Stromal cell of bone marrow (primary cell): ENCODE measurements at places on chromosomes 6 and 20.
A peak's percentile ranks its signal among the peaks of the same experiment; 100 is the strongest.

DNA sequence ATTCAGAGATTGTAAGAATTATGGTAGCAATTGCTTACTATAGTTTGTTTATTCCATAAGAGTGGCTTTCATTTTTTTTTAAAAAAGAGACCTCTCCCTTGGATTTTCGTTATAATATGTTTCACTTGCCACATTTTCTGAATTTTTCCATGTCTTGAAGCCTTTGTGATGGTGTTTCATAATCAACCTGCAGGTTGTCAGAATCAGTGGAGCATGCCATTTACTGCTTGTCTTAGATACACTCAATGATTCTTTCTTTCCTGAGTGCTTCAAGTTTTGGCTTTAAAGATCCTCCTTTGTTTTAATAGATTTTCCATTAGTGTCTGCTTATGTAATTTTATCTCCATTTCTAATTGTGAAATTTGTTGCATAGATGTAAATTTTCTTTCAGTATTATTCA, 31.2 kb downstream of the KCNQ5 start:
- DNase-seq: no peak

DNA sequence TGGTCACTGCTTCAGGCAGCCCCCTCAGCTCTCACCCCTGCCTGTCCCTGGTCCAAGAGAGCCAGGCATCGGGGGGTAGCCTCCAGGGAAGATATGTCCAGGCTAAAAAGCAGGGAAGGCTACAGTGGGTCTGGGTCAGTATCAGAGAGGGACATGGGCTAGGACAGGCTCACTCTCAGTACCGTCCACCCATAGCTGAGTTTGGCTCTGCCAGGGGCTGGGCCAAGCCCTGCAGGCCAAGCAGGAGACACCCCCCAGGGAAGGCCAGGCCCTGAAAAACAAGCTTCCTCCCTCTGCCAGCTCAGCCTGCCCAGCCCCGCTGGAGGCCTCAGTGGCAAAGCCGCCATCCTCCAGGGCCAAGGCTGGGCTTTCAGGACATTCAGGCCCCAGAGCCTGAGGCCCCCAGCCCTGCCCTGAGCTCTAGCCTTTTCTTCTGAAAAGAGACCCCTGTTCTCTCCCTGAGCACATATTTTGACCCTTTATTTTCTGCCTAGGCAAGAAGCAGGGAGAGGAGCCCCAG, 28.6 kb upstream of the TGM2 start:
- DNase-seq: no peak

DNA sequence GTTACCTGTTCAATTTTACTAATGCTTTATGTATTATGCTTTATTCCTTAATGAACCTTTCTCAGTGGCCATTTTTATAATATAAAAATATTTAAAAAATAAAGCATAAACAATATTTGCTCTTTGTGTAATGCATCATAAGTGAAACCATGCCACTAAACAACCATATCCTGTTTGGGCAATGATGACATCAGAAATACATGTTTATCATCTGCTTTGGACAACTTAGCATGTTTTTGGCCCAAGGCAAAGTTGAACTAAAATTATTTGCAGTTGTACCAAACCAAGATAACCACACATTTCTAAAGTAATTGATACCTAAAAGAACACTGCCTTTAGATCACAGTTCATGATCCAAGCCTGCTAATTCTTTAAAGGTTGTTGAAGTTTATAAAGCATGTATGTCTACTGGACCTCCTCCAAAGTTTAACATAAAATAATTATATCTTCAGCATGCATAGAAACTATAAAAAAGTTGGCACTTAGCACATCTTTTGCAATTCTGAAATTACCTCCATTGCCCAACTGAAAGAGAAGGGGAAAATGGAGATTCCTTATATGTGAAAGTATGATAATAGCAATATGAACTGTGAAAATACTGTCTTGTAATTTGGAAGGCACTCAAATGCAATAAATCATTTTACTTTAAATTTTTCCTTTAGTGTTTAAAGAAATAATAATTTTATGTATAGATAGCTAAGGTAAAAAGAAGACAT, 325.6 kb upstream of the RUNX2 start:
- DNase-seq: no peak

- DNase-seq: no peak
These were observed 15.5 kb downstream of the RTF2 start for GRCh38 chr20:56483970-56484369.

GRCh38 chr6:10528158-10528981, 7.2 kb downstream of the GCNT2 start:
- DNase-seq: no peak

DNA sequence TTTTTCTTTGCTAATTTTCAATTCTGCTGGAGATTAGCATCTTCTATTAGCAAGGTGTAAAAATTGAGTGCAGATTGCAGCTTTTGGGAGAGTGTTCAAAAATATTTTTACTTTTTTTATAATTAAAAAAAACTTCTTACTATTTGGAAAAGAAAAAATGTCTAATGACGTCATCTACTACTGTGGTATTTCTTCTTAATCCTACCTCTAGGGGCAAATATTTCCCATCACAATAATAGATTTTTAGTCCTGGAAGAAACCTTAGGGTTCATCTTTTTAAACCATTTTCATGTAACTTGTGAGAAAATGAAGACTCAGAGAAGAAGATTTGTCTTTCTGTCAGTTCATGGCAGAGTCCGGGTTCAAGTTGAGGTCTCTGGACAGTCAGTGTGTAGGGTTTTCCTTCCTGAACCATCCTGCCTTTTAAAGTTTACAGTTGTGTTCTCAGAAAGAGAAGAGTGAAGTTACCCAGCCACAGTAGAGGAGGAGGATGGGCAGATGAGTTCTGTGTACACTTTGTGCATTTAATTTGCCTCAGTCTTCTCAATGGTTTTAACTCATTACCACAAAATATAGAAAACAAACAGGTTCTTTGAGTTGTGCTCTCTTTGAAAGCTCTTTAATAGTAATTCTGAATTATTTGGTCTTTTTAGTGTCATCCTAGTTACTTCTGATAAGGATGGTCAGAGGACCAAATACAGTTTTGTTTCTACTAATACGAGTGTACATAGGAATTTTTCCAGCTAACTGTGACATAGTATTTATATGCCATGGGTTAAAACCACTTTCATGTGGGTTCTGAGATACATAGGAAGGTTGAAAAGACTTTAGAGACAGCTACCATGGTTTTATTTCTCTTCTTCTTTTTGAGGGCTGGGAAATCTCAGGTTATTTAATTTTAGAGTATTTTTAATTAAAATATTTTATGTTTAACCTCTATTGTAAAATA, 184.7 kb downstream of the CDKAL1 start:
- DNase-seq: no peak

DNA sequence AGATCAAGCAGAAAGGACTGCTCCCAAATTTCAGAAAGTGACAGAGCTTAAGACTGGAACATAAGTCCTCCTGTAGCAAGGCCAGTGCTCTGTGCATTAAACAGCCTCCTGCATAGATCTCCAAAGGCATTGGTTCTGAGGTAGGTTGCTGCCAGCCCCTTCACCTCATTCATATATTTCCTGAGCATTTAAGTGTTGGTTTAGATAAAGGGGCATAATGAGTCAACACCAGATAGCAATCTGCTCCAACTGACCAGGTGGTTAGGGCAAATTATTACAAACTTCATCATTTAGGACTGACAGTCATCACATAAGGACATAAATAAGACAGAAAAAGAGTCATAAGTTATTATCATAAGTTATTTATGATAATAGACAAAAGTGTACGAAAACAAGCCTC, 10.7 kb downstream of the PTPRK start:
- DNase-seq: no peak

- no peak for DNase-seq
These were observed 4.8 kb upstream of the MTFR2 start for GRCh38 chr6:136254851-136255466.

DNA sequence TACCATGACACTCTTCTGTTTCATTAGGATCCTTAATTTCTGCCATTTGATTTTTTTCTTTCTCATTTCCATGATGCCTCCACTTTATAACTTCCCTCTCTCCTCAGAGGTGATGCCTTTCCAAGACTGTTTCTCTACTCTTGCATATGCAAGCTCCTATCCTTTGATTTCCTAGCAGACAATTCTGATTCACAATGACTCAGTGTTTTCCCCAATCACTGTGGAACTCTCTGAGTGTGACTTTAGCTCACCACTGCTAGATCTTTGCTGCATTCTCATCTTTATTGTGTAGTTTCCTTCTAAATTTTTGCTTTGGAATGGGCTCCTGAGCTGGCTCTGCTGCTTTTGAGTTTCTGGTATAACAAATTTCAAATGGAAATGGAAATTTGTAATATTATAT, 184.9 kb downstream of the TINAG start:
- peak; percentile 75 for DNase-seq

- no peak for DNase-seq
These were observed 117.5 kb downstream of the FLRT3 start for GRCh38 chr20:14219801-14220461.

DNA sequence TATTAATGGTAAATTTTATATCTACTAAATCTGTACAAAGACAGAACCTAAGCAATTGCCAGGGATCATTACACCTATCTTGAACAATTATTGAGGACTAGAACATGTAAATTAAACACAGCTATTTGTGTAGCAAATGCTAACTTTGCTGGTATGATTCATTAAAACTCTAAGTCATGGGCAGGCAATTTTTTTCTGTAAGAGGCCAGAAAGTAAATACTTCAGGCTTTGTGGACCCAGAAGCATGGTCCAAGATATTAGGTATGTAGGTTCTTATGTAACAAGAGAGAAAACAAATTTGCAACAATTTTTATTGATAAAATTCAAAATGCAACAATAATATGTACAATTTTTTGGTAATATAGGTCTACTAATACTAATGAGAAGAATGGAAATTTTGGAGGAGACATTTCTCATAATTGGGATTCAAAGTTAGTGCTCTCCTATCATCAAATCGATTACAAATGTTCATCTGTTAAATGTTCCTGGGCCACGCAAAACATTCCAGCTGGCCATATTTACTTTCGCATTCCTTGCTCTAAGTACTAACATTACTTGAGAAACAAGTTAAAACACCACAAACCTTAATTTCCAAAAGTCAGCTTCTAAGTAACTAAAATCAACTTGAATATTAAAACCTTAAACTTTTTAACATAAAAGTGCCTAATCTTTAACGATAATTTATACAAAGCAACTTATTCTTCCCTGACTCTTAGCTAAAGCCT, 4.3 kb downstream of the TMEM30A start:
- DNase-seq: no peak

DNA sequence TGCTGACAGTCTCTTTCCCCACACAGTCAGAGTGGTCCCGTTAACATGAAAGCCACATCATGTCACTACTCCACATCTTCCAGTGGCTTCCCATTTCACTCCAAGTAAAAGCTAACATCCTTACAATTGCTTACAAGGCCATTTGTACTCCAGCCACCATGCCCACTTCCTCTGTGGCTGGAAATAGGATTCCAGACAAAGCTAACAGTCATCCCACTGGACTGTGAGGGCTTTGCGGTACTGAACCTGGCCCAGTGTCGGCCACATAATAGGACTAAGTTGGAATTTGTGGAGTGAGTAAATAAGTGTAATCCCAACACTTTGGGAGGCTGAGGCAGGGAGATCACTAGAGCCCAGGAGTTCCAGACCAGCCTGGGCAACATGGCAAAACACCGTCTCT, 10.9 kb downstream of the CCM2L start:
- DNase-seq: no peak

- no peak for DNase-seq
These were observed 39.6 kb downstream of the OVOL2 start for GRCh38 chr20:18018100-18018499.

GRCh38 chr6:83199863-83200225, 6.7 kb downstream of the RWDD2A start:
- DNase-seq: no peak

GRCh38 chr6:122853259-122853995, 64.4 kb downstream of the SMPDL3A start:
- no peak for DNase-seq

DNA sequence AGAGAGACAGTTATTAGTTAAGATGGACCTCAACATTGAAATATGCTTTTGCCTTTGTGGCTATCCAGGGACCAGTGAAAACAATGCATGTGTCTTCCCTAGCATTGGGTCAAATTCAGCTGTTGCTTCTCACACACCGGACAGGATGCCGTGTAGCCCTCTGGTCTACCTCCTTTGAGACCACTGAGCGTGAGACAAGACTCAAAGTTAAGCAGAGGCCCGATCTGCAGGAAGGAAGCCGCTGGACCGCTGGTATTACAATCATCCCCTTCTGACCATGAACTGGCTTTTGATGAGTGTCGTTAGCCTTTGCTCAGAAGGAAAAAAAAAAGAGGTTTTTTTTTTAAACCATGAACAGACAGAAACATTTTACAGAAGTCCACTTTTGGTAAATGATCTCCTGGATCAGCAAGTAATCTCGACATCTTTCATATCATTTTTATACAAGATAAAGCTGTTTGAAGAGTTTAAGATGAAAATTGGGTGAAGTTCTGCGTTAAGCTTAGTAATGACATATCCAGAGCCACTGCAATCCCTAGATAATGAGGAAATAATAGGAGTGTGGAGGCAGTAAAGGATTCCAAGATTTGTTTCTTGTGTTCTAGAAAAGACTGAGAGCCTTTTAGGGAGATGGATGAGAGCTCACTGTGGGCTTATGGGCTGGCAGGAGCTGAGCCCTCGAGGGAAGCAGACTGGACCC, 622.8 kb downstream of the QKI start:
- DNase-seq: no peak

DNA sequence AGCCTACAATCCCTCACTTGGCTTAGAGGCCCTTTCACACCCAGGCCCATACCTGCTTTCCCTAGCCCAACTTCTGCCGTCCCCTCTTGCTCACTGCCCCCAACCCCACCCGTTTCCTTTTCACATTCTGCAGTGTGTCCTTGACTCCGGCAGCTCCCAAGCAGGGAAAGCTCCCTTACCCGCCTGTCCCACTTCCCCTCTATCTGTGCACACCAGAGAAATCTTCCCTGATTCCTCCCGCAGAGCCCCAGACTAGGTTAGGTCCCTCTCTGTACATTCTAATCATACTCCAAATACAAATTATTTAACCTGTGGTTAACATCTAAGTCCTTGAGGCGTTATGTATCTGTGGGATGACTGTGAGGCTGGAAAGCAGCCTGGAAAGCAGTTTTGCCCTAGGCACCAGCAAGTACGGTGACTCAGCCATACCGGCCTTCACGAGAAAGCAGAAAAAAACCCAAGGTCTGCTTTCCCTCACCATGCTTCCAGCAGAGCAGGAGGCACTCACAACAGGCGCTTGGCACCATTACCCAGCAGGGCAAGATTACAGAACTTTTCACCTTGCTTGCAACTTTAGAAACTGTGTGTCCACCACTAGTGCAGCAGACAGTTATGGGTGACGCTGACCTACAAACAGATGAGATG, 22.3 kb downstream of the ELOVL5 start:
- peak; percentile 89 for DNase-seq

DNA sequence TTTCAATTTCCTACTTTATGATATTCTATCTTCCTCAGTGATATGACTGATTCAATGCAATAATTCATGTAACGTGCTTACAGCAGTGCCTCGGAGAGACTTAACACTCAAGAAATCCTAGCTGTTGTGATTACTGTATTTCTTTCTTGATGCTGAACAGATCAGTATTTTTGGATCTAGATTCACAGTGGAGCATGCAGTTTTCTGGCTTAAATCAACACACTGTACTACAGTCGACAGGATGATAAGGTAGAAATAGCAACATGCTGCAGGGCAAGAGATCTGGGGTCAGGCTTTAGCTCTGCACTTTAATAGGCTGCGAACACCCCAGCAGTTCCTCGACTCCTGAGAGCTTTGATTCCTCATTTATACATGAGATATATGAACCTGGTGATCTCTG, 161.0 kb downstream of the AIG1 start:
- no peak for DNase-seq

GRCh38 chr6:120553353-120553752, 780.9 kb downstream of the TBC1D32 start:
- no peak for DNase-seq
